NCI-H2081 treated with DMSO at 0.1 percent for 48 hours (cell line): ENCODE measurements at places on chromosomes 7 and 10.

DNA sequence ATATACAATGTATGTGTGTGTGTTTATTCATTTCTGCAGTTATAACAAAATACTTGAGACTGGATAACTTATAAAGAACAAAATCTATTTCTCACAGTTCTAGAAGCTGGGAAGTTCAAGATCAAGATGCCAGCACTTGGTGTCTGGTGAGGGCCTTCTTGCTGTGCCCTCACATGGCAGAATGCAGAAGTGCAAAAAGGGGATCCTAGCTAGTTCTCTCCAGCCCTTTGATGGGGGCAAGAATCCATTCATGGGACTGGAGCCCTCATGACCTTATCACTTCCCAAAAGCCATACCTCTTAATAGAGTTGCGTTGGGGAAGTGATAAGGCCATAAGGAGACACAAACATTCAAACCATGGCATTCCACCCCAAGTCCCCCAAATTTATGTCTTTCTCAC lies 8.4 kb downstream of the GRB10 start:
- DNase-seq: no peak

- DNase-seq: no peak
Measured at GRCh38 chr10:114893251-114893650, 44.7 kb upstream of the TRUB1 start.

- no peak for DNase-seq
Measured at GRCh38 chr10:109902992-109903947, 20.0 kb downstream of the XPNPEP1 start.

GRCh38 chr10:33746836-33747268 lies 412.4 kb upstream of the NRP1 start:
- DNase-seq: no peak

DNA sequence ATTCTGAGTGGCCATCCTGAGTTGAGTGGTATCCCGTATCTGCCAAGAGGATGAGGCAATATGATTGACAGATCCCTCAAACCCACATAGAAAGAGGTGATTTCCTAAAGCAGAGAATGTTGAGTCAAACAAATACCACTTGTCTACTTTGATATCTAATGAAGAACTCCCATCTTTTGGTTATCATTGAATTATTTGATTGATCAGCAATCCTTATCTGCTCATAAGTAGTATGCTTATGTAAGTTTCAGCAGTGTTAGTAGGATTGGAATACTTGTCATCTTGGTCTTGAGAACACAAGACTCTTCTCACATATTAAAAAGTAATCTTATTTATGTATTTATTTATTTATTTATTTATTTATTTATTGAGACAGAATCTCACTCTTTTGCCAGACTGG lies 147.3 kb downstream of the DPY19L1 start:
- no peak for DNase-seq

DNA sequence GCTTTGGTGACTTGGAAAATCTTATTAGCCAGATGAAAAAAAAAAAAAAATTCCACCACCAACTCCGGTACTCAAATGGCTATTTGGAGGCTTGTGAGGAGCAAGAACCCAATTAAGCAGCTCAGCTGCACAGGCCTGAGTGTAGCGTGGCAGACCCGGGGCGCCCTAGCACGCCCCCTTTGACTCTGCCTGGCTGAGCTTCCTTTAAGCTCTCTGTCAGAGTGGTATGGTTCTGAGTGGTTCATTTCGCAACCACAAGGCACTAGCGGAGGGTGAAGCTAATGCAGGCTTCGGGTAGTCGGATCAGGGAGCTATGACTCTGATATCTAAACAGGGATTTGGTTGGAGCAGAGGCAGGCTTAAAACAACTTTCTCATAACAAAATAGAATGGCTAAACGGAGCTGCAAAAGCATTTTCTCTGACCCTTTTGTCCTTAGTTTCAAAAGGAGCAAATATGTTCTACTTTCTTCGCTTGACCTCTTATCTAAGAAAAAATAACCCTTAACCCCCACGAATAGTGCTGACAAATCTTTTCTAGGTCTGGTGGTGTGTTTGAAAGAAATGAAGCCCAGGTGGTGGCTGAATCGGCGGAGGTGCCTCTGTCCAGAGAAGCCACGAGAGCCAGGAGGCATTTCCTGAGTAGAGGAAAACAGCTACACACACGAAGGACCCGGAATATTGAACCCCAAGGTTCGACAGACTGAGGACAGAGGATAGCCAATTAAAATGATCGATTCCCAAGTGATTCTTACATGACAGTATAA lies 285.4 kb upstream of the GLI3 start:
- DNase-seq: no peak

- DNase-seq: no peak
Measured at GRCh38 chr10:10271639-10272192, 746.0 kb upstream of the CELF2 start.

DNA sequence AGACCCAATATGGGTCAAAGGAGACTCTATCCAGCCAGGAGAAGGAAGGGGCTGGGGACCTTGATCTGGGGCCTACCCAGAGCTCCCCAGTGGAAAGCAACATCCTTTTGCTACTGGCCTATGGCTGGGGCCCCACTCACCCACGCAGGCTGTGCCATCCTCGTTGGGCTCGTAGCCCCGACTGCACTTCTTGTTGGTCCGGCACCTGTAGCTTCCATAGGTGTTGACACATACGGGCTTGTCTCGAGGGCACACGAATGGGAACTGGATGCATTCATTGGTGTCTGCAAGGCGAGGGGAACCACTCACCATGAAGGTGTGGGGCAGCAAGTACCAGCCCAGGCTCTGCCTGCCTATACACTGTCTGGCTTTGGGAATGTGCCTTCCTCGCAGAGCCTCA lies 30.5 kb downstream of the GOLGA7B start:
- DNase-seq: no peak

- DNase-seq: no peak
Measured at GRCh38 chr7:101608772-101609713, 20.1 kb downstream of the MYL10 start.

GRCh38 chr7:37817996-37818720 lies 30.2 kb upstream of the NME8 start:
- no peak for DNase-seq

DNA sequence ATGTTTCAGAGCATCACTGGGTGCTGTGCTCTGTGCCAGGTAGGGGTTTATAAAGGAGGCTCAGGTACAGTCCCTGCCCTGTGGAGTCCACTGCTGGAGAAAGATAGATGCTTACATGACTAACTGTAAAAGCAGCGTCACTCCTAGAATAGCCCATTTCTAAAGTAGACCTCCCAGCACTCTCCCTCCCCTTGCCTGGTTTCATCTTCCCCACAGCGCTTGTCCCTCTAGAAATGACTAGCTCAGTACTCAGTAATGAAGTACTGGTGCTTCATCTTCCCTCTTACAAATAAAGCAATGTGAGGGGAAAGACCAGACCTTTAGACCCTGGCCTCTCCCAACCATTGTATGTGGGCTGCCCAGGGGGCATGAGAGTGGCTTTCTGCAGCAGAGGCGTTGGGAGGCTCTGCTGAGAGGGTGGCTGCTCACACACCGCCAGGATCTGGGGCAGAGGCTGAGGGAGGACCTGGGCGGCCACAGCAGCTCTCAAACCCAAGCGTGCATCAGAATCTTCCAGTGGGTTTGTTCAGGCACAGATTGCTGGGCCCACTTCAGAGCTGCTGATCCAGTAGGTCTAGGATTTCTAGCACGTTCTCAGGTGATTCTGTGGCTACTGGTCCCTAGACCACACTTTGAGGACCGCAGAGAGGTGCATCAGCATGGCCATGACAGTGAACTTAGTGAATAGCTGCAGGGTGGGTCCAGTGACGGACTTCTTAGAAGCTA lies 110.3 kb upstream of the ANLN start:
- DNase-seq: no peak

- DNase-seq: no peak
Measured at GRCh38 chr10:122689146-122689820, 10.4 kb downstream of the C10orf120 start.

DNA sequence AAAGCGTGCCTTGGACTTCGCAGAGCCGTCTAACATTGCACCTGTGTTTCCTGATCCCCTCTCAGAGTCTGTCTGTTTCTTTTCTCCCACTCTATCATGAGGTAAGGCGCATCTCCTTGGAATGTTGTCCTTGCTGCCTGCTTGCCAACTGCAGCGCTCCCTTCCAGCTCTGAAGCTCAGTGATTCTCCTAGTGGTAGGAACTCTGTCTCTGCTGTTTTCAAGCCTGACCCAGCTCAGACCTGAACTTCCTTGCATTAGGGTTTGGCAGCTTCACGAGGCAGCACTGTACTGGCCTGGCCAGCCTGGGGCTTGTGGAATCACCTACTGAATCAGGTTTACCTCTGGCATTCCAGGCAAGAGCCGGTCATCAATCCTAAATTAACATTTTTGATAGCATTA lies 123.9 kb downstream of the CREB5 start:
- no peak for DNase-seq

- no peak for DNase-seq
Measured at GRCh38 chr7:93890041-93890463, 501 bp downstream of the TFPI2 start.

GRCh38 chr10:125221716-125222115 lies 61.4 kb upstream of the CTBP2 start:
- no peak for DNase-seq

- no peak for DNase-seq
Measured at GRCh38 chr7:93185303-93186027, 37.3 kb upstream of the SAMD9L start.

DNA sequence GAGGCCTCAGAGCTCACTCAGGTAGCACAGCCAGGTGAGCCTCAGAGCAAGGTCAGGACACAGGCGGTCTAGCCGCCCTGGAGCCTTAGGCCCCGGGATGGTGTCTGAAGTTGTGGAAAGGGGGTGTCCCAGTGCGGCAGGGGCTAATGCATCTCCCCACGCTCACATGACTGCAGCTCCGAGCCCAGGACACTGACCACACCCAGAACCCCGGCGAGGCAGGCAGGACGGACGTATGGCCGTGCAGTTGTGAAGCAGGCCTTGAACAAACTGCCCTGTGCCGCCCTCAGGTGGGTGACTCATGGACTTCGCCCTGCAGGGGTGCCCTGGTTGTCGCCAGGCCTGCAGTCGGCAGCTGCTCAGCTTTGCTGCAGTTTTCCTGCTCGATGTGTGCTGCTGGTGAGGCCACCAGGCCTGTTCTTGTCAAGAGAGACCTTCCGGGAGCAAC lies 5.0 kb upstream of the PRKAR1B start:
- no peak for DNase-seq

DNA sequence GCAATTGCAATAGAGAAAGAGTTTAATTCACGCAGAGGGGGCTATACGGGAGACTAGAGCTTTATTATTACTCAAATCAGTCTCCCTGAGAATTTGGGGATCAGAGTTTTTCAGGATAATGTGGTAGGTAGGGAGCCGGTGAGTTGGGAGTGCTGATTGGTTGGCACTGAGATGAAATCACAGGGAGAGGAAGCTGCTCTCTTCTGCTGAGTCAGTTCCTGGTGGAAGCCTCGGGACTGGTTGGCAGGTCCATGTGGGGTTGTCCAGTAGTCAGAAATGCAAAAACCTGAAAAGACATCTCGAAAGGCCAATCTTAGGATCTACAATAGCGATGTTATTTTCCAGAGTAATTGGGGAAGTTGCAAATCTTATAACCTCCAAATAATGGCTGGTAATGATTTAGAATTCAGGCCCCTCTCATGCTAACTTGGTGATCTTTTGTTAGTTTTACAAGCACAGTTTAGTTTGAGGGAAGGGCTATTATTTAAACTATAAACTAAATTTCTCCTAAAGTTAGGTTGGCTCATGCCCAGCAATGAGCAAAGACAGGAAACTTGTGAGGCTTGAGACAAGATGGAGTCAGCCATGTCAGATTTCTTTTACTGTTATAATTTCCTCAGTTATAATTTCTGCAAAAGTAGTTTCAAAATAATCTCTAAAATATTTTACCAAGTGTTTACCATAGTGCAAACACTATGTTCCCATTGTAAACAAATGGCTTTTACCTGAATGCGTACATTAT lies 39.4 kb upstream of the SLC25A13 start:
- no peak for DNase-seq

GRCh38 chr7:11195502-11195901 lies 221.8 kb downstream of the PHF14 start:
- no peak for DNase-seq

GRCh38 chr10:48803801-48804584 lies 119.3 kb downstream of the WDFY4 start:
- no peak for DNase-seq

DNA sequence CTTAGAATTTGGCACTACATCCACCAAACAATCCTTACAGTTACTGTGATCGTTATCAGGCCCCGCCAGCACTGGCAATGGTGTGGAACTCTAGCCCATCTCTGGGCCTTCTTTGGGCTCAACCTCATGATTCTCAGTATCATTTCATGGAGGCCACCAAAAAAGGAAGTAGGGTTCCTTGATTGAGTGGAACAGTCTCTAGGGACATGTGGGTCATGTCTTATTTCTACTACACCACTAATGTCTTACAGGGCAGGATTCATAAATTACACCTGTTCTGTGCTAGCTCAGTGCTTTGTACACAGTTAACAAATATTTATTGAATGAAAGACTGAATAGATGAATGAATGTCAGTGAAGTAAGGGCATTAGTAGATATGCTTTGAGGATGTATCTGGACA lies 53.9 kb downstream of the AP3M1 start:
- DNase-seq: no peak

DNA sequence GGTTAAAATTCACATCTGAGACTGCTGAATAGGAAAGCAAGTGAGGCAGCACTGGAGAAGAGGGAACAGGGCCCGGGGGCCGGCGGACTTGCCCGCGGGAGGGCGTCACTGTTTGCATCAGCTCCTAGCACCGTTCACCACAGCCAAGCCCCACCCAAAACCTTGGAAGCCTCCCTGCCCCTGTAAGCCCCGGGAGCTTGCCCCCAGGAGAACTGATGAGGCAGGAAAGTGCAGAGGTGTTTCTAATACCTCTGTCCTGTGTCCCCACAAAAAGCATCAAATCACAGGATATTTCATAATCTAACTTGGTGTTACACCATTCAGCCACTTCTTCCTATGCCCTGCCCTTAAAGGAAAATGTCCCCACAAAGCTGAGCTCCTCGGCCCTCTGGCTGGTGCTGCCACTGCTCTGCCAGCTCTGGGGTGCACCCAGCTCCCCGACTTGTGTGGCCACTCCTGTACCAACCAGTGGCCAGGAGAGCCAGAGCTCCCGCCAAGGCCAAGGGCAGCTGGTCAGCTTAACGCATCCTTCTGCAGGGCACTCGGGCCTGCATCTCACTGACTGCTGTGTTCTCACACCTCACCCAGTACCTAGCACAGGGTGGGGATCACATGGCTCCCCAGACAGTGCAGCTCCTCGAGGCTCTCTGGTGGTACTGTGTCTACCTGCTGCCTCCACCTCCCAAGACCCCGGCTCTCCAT lies 47.3 kb upstream of the CNPY1 start:
- no peak for DNase-seq

DNA sequence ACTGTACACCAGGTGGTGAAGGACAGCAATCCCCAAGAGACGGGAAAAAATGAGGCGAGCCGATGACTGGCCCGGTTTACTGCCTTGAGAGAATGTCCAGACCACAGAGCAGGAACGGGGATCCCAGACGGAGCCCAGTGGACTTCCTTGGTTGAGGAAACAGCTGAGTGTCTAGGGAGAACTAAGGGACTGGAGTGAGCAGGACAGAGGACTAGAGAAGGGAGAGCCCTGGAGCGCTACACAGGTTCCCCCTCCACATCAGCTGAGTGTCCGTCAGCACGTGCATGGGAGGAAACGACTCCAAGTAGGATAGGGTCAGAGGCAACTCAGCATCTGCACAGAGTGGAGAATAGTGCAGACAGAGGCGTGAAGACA lies 7.1 kb upstream of the WDR86 start:
- DNase-seq: no peak
